ENCODE measurements at places on chromosomes 12 and 14.

DNA sequence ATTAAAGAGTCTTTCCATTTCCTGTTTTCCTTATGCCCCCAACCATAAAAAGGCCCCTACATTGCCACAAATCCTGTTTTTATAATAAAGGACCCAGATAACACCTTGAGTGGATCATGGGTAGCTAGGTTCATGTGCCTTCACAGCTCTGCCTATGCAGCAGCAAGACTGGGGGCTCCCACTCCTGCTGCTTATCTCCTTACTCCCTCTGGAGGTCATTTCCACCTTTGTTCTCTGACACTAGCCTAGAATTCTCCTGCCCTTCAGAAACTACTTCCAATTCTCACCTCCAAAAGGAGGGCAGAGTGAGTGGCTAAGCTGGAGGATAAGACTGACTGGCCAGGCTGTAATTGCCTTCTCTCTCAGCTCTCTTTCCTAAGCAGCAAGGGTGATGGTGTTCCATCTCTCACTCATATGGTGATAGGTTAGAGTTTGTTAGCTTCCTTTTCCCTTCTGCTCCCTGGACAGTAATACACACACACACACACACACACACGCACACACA lies 20.0 kb upstream of the STAC3 start:
- peak; percentile 21 for DNase-seq

GRCh38 chr14:23380197-23380914 lies 3.5 kb downstream of the CMTM5 start:
- no peak for DNase-seq

DNA sequence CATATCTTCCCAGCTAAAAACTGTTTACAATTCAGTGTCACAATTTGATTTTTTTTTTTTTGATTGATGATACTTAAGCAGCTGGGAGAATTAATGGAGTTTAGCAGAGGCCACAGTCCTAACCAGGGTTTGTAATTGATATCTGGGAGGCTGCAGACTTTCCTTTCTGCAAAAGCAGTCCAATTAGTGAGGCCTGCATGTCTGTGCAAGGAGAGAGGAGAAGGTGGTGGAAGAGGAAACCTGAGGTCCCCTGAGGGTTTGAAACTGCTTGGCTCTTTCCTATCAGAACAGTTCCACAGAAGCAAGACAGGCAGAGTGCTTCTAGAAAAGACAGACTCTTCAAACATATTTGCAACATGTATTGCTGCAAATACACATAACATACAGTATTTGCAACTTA lies 160.8 kb upstream of the KRR1 start:
- DNase-seq, result no peak

- no peak for DNase-seq
These were observed 5.9 kb downstream of the GOLGA5 start for GRCh38 chr14:92800012-92800411.

GRCh38 chr14:38964630-38965029 lies 138.4 kb downstream of the SEC23A start:
- no peak for DNase-seq

DNA sequence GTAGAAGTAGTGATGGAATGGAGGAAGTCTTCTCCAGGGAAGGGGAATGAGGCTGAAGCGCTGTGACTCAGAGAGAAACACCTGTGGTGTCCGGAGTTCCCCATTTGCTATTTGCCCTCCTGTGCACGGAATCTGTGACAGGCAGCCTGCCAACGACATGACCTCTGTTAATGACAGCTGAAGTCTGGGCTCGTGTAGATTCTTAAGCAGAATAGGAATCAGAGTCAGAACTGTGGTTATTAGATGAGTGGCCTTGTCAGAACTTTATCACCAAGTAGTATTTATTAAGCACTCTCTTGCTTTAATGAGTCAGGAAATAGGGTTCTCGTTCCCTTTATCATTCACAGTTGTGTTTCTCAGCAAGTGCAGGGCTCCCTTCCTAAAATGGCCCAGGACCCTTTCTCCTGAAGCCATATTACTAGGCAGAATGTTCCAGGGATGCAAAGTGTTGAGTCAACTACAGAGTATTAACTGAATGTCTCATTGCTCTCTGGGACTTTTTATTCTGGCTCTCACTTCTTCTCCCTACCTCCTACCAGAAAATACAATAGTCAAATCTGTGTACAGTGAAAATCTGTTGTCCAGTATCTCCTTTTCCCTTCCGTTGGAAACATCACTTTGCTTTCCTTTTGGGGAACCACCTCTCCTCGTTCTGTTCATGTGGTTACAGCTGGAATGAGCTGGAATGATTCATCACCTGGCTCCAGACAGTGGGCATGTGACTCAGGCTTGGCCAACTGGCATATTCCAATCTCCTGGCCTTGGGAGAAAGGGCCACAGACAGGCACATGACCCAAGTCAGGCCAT lies 77.8 kb upstream of the MAX start:
- peak; percentile 83 for DNase-seq

GRCh38 chr14:61596990-61597389 lies 98.3 kb upstream of the HIF1A start:
- DNase-seq, result no peak

GRCh38 chr12:23576372-23576771 lies 373.1 kb downstream of the SOX5 start:
- DNase-seq, result no peak

Data from RKO (cell line).